ENCODE measurements at places on chromosomes 4 and X.

DNA sequence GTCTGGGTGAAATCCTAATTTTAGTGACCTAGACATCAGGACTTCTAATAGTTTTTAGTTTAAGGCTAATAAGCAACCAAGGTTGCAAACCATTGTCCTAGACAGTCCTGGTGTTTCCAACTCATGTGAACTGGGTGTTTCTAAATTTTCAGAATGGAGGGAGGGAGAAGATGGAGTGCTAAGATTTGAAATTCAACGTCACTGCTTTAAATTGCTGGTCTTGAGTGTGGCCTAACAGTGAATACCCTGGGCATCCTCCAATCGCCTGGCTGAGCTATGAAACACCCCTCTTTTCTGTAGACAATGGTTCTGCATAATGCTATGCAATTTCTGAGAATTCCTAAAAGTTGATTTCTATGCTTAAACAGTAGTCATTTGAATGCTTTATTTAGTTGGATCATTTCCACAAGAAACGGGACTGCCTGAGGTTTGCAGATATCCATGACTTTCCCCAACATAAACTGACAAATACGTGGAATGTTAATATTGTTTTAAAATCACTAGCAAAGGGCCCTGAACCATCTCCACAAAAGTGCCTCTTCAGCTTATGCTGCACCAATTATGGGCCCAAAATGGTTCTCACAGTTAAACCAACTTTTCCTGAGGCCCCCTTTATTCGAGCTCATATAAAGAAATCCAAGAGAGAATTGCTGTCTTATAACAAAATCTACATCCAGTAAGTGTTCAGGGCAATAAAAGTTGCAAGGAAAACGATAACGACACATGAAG is 1.1 kb downstream of the FBXL5 start:
- no peak for DNase-seq

- DNase-seq = no peak
Observed at GRCh38 chrX:57667010-57667409, 13.1 kb downstream of the NLRP2B start.

GRCh38 chr4:176793060-176793605 is 411 bp upstream of the VEGFC start:
- no peak for DNase-seq

- no peak for DNase-seq
Observed at GRCh38 chr4:1043651-1044468, 32.4 kb downstream of the FGFRL1 start.

DNA sequence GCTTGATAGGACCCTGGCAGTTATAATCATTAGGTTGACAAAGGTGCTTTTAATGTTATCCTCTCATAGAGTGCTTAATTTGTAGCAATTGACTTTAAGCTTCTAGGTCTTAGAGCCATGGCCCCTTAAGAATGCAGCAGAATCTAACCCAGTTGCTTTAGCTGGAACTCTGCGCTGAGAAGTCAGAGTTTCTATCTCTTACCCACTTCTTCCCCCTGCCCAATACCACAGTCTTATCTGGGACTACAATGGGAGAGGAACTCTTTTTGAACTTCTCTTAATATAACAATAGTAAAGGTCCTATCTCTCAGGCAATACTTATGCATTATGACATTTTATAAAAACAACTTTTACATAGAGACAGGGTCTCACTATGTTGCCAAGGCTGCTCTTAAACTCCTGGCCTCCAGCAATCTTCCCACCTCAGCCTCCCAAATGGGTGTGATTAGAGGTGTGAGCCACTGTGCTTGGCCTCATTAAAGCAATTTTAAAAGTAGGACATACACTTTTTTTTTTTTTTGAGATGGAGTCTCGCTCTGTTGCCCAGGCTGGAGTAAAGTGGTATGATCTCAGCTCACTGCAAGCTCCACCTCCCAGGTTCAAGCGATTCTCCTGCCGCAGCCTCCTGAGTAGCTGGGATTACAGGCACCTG is 1.8 kb downstream of the TLR10 start:
- DNase-seq = no peak

GRCh38 chr4:37482236-37482913 is 203.8 kb downstream of the RELL1 start:
- DNase-seq = no peak

DNA sequence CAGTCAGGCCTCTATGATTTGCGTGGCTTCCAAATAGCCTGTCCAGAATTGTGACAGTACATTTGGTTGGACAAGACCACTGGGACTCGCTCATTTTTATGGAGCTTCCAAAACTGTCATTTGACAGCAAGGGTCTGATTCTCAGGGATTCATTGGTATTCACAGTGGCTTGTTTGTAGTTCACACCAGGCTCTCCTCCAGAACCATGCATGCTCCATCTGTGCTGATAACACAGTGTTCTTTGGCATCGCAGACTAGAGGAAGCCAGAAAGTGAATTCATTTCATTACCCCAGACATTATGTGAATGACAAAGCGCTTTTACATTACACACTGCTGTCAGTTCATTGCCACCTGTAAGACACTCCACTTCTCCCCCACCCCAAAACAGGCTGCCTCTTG is 208.3 kb downstream of the ARHGAP10 start:
- no peak for DNase-seq

All from stimulated activated CD4-positive, alpha-beta T cell treated with anti-CD3 and anti-CD28 coated beads, Interleukin-1b, Interleukin-23, amount 100 ng/mL, for 1 hour (primary cell).